Cortex of kidney (tissue), 1 donor: ENCODE measurements at places on chromosomes 4 and X.

DNA sequence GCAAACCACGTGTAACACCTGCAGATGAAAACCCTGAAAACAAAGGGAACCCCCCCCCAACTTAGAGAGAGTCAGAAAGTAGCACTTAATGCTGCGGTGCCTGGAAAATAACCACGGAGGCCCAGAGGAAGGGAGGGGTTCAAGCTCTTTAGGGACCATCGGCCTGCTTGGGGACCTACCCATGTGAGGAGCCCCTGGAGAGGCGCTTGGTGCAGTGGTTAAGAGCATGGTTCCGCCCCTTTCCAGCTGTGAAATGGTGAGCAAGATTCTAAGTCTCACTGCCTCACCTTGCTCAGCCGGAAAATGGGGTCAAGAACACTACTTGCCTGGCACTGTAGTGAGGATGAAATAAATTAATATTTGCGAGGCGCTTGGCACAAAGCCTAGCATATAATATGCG lies 13.8 kb downstream of the SLC25A5 start:
- DNase-seq, result no peak

DNA sequence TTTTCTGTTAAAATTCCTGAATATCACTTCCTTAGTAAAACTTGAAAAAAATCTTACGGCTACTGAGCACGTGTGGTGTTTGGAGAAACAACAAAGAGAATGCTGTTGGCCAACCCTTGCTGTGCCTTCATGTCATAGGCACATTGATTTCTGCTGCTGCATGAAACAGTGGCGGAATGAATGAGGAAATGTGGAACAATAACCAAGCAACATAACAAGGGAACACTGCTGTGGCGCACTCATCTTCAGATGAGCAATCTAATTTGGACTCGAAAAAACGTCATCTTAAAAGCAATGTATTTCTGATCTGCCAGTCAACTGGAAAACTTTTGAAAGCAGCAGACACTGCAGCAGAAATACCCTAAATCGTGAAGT lies 51.4 kb downstream of the PROM1 start:
- no peak for DNase-seq

- DNase-seq, result no peak
Measured at GRCh38 chr4:147334478-147334877, 146.4 kb upstream of the EDNRA start.

GRCh38 chrX:27860337-27860736 lies 52.5 kb downstream of the MAGEB10 start:
- DNase-seq, result no peak

DNA sequence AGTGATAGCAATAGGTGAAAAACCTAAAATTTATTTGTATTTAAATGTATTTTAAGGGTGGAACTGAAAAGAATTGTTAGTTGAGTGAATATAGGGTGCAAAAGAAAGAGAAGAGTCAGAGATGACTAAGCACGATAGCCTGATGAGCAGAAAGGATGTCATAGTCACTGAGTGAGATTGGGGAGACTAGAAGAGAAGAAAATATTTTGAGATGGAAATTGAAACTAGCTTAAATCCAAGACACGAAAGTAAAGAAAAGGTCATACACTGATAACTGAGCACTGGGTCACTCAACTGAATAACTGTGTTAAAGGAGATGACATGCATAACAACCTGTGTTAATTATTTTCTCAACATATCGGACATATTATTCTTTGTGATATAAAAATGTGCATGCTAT lies 55.5 kb downstream of the SPANXN4 start:
- no peak for DNase-seq

DNA sequence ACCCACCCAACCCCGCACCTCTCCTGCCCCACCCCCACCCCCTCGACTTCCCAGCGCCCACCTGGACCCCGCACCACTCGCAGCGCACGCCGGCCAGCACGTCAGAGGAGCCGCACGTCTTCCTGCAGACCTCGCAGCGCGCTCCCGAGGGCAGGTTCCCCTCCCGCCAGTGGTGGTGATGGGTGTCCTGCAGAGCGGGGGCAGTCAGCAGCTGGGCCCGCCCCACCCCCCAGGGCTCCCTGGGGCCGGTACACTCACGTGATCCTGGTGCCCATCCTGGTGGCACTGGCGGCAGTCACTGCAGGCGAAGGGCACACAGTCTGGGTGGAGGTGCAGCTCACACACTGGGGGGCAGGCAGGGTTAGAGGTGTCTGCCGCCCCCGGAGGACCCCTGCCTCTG lies 5.1 kb downstream of the DGKQ start:
- no peak for DNase-seq

GRCh38 chr4:141081921-141082395 lies 51.3 kb downstream of the RNF150 start:
- no peak for DNase-seq

- no peak for DNase-seq
Measured at GRCh38 chrX:74593593-74593992, 20.8 kb downstream of the RLIM start.

DNA sequence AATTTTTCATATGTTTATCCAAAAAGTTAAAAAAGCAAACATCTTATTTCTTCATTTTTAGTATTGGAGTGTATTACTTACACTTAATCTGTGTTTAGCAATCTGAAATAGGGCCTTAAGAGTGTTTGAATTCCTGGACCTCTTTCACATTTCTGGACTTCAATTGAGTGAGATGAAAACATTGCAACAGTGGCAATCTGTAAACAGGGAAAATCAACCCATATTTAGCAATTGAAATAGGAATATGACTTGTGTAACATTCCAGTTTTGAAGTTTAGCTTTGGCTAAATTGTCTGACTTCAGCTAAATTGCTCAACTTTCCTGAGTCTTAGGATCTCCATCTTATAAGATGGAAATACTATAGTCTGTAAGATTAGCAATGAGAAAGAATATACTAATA lies 34.6 kb upstream of the FHL1 start:
- no peak for DNase-seq
